ENCODE measurements at places on chromosomes 11 and 22.

GRCh38 chr11:129048911-129049310, 106.2 kb upstream of the TP53AIP1 start:
- DNase-seq = no peak

DNA sequence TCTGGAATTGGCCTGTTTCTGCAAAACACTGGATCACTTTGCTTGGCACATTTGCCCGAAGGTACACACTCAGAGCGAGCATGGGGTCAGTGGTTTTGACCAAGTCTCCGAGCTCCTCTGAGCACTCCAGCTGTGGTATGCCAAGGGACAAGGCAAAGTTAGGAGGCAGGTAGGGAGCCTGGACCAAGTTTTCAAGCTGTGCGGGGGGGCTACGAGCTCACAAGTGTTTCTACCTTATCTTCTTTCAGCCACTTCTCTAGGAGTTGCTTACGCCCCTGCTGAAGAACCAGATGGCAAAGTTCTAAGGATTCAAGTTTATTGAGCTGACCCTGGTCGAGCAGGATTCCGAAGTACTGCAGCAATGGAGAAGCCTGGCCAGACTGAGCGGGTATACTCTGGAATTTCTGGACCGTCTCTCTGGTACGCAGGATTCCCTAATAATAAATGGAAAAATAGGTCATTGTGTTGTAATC, 54.7 kb upstream of the SLC25A1 start:
- DNase-seq = no peak

GRCh38 chr11:78034623-78035022, 11.5 kb upstream of the KCTD14 start:
- DNase-seq = no peak

- peak; percentile 38 for DNase-seq
These were observed 98.6 kb downstream of the KIF18A start for GRCh38 chr11:28009388-28009787.

GRCh38 chr11:45193695-45194094, 47.3 kb downstream of the PRDM11 start:
- no peak for DNase-seq

GRCh38 chr11:87743007-87743406, 432.2 kb downstream of the RAB38 start:
- DNase-seq = no peak

DNA sequence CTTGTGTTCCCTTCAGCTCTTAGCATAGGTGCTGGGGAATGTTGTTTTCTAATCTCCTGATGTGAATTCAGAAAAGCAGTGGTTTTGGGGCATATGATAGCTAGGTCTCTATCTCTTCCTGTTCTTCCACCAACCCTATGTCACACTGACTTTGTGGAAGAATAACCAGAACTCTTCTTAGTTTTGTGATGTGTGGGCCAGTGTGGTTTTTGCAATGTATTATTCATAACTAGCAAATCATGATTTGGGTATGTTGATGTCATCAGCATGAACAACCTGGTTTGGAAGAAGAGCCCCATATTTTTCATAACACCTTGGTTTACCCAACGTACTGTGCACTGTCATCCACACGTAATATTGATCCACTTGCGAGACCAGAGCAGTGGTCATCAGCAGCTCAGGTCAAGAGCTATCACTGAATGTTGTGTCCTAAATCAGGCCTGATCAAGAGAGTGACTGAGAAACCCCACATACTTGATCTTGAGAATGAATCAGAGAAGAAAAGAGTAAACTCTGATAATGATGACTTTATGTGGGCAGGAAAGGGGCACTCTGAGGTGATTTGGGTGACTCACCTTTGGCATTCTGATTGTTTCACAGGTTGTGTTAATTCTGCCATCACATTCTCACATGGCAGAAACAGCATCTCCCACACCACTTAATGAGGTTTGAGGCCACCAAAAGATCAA, 19.4 kb upstream of the MS4A6E start:
- no peak for DNase-seq

DNA sequence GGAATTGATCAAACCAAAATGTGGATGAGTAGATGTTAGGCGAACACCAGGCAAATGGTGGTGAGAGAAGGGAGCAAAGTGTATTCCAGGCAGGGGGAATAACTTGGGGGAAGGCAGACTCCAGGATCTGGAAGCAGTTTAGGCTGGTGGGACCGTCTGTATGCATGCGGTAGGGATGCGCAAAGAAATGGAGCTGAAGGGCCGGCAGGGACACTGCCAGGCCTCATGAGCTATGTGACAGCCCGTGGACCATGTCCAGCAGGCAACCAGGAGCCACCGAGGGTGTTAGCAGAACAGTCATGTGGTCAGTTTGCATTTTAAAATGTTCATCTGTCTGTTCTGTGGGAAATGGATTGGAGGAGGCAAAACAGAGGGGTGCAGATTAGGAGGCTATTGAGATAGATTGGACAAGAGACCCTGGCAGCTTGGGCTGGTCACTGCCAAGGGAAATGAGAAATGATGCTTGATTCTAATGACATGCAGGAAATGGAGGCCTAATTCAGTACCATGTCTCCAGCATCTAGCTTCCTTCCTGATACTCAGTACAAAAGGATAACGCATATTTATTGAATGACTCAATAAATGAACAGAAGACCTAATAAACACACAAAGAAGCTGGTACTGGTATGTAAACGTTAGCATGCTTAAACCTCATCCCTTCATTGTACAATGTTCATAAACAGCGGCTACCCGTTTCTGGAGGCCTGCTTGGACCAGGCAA, 412.4 kb downstream of the BUD13 start:
- no peak for DNase-seq

- no peak for DNase-seq
These were observed 297.7 kb downstream of the CTTN start for GRCh38 chr11:70696076-70696475.

DNA sequence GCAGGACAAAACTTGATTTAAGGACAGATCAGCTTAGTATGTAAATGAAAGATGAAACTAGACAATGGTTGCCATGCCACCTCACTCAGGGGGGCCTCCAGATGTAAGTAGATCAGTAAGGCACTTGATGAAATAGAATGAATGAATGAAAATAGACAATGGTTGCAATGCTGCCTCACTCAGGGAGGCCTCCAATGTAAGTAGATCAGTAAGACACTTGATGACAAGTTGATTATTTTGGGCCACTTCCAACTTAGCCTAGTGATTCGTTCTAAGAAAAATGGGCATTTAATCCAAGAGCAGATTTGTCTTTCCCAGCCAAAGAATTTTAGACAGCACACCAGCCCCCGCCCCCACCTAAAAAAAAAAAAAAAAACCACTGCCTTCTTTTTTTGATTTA, 19.2 kb upstream of the SLC5A12 start:
- peak; percentile 8 for DNase-seq

DNA sequence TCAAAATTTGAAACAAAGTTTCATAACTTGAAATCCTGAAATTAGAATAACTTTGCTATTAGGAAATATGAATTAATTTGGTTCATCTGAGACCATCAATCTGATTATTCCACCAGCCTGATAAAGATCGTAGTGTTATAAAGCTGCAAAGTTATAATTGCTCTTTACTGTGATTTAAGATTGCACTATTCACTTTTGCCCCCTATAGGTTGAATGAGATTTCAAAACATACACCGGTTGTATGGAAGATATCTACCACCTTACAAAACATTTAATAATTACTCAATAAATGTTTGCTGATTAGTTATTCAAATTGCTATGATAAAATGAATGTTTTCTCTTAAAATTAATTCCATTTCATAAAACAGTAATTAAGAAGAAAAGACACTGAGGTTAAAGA, 26.1 kb downstream of the APIP start:
- DNase-seq = no peak

GRCh38 chr22:37196539-37197450, 8.7 kb upstream of the C1QTNF6 start:
- peak; percentile 95 for DNase-seq

DNA sequence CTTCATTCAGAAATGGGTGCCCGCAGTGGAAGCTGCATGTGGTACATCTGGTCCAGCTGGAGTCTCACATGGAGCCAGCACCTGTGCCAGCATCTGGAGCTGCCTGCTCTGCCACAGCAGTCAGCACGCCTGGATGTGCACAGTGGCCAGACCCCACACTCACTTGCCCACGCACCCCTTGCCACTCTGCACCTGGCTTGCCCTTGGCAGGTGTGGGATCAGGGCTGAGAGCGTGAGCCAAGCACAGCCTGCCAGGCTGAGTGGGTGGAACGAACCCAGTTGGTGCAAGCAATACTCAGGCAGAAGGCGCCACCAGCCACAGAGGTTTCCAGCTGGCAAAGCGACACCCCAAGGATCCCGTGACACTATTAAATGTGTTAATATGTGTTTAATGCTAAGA, 95.5 kb upstream of the AMOTL1 start:
- DNase-seq = no peak

- no peak for DNase-seq
These were observed 87.9 kb downstream of the RAB38 start for GRCh38 chr11:88087337-88087736.

DNA sequence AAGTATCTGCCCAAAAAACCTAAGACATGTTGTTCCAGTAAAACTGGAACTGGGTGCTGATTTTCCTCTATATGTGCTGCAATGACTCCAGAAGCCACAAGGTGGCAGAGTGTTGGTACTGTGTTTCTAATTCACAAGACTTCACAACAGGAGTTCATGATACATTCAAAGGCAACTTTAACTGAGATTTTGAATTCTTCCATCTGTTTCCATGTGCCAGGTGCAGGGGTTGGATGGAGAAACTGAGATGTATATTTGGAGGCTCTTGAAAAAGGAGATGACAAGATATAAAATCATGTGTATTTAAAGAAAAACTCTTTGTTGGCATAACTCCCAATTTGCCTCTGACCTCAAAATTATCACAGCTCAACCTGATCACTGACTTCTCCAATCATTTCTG, 1098.6 kb upstream of the CCDC90B start:
- peak; percentile 43 for DNase-seq

DNA sequence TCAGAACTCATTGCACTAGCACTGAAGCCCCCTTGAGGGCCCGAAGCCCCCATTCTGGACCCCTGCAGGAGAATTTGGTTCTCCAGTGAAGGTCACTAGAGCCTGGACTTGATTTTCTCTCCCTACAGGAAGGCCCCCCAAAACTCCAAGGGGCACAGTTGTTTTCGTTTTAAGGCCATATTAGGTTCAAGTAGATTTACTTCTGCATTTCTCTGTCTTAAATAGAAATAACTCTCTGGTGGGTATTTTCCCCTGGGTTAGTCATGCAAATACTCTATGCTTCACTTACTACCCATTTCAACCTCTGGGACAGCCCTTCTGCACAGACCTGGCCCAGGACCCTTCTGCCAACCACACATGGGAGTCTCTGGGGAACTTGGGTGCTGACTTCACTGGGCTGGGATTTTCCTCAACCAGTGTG, 41.6 kb downstream of the WEE1 start:
- no peak for DNase-seq

GRCh38 chr11:32430568-32431381, 4.6 kb downstream of the WT1 start:
- no peak for DNase-seq

DNA sequence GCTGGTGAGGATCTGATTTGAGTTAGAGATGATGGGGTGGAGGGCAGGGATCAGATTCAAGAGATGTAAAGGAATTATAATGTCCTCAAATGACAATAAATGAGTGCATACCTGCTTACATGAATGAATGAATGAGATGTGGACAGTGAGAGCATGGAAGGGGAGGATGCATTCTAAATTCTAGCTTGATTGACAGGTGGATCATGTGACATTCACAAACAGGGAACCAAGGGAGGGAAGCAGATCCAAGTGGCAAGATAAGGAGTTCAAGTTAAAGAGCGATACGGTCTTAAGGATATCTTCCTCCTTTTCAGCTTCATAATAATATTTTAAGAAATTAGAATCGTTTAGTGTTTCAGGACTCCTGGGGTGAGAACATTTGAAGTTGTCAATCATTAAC, 170.5 kb upstream of the TBCEL start:
- no peak for DNase-seq

- no peak for DNase-seq
These were observed 916.5 kb upstream of the FAT3 start for GRCh38 chr11:91308069-91308468.

- peak; percentile 8 for DNase-seq
These were observed 2.8 kb downstream of the MRGPRD start for GRCh38 chr11:68977781-68978625.

DNA sequence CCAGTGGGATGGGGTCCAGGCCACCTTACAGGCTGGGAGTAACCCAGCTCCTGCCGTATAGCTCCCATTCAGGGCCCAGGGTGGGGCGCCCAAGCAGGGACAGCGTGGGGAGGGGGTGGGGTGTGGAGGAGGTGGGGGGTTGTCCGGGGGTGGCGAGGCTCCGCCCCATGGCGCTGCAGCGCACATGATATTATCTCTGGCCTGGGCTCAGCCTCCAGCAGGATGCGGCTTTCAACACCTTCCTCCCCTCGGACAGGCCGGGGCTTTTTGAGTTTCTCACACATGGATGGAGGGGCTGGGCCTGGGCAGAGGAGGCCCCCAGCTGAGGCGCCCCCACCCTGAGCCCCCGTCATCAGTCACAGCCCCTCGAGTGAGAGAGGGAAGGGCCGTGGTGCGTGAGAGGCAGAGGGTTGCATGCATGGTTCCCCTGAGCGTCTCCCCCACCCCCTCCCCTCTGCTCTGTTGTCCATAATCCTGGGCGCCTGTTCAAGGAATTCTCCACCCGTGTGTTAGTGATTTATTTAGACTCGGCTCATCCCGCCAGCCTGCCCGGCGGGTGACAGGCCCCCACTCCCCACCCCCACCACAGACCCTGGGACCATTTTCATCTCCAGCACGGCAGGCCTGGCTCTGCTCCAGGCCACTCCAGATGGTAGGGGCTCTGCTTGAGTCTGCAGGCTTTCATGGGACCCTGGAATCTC, 44.9 kb downstream of the WNT11 start:
- peak; percentile 76 for DNase-seq

DNA sequence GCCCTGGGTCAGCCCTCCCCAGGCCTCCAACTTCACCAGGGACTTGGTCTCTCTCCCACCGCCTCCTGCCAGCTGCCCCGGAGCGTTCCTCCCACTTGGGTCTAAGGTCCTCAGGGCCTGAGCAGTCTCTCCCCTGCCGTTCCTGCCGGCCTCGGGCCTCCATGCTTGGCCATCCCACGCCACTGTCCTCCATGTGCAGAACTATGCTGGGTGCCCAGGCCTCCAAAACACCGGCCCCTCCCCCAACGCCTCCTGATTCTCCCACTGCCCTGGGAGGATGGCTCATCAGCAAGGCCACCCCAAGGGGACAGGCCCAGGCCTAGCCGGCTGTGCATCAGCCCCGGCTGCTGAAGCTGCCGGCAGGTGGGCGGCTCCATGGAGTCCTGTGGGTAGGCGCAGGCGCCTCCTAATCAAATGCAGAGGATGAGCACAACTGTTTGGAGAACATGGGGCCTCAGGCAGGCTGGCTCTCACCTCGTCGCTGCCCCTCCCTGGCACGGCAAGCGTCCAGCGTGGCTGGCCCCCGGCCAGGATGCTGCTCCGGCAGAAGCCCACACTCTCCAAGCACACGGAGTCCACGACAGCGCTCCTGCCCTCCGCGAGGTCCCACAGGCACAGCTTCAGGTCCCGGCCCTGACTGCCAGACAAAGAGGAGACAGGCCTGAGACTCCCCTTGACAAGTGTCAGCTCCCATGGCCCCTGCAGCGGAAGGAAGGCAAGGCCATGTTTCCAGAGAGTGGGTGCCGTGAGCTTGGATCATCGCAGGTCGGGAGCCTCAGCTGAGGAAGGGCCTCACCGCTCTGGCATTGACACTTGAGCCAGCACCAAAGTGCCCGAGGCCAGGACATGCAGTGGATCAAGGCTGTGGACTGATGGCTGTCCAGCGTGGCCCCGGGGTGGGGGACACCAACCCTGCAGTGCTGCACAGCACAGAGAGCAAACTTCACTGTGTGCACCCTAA, 42.6 kb downstream of the GNB1L start:
- no peak for DNase-seq

GRCh38 chr11:77886401-77886800, 65.5 kb downstream of the AAMDC start:
- no peak for DNase-seq
